ENCODE measurements at places on chromosomes 4 and X.

GRCh38 chr4:72365981-72366380 is 203.0 kb downstream of the ADAMTS3 start:
- no peak for DNase-seq

- peak; percentile 3 for DNase-seq
Measured at GRCh38 chrX:152872522-152872921, 25.3 kb upstream of the ZNF185 start.

DNA sequence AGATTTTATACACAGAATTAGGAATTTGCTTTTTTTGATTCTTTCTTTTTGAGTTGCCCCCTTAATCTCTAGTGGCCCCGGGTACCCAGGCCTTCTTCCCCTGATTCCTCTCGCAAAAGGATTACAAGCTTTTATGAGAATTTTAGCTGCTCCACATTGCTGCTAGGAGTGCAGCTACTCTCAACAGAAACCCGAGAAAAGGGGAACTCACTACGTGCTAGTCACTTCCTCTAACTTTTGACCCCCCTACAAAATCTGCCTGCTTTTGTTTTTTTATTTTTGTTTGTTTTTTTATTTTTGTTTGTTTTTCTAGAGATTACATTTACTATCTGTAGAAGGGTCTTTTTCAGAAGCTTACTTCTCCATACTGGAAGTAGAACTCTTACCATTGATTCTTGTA is 64.1 kb downstream of the ZNF81 start:
- no peak for DNase-seq

GRCh38 chr4:159062381-159062780 is 40.5 kb upstream of the RAPGEF2 start:
- no peak for DNase-seq

DNA sequence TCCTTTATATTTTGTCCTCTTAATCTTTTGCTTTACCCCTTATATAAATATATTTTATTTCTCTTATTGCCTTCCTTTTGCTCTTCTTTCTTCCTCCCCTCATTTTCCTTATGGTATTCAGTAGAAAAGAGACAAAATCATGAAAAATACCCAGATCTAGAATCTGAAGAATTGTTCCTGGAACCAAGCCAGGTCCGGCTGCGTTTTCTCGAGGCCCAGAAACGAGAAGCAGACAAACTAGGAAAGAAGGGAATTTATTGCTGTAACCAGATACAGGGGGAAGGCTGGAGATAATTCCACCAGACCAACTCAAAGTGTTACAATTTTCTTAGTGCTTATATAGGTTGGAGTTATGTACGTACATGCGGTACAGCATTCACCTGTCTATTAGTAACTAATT is 328.7 kb downstream of the GABRG1 start:
- no peak for DNase-seq

- DNase-seq, result no peak
Measured at GRCh38 chr4:146522869-146523205, 1.1 kb upstream of the SLC10A7 start.

DNA sequence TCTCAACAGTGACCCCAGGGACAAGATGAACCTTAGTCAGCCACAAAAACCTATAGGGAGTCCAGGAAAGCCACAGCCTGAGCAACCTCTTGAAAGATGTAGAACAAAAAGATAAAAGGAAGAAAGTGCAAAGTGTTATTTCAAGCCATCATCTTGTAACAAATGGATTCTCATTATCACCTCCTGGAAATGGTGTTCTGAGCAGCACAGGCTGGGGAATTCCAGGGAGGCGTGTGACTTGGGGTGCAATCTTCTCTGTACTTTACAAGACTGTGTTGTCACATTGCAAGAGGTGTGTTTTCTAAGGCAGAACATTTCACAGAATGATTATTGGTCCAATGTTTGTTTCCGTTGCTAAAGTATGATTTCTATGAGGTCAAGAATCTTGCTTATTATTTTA is 214.0 kb downstream of the DHRSX start:
- DNase-seq, result no peak

DNA sequence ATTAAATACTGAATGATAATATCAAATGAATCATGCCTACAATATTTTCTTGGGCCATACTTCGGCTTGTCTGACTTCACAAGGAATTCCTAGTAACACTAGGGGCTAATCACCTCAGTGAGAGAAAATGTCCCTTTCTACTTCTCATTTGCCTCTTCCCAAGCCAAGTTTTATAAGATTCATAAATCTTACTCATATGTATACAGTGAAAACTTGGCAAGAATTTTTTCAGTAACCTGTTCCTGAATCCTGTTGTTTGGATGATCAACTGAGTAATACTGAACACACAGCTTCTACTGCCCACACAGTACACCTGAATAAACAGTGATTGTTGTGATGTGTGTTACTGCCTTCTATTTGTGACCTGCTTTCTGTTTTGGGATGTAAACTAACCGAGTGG is 16.5 kb downstream of the TMPRSS11E start:
- no peak for DNase-seq

DNA sequence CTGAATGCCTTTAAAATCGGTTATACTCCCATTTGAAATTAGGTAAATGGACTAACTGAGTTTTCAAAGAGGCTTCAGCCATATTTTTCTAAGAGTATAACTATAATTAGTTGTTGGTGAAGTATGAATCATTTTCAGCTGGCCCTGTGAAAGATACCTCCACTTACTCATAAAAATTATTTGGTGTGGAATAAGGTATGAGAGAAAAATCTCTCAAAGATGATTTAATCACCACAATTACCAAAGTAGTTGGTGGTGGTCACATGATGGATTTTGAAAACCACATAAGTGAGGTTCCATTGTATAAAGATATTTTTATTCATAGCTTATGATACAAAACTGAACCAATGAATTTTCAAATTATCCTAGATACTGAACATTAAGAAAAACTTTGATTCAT is 9.0 kb upstream of the KLHL2 start:
- DNase-seq, result no peak

- DNase-seq, result no peak
Measured at GRCh38 chr4:165553221-165553810, 174.5 kb downstream of the CPE start.

- no peak for DNase-seq
Measured at GRCh38 chr4:43456383-43456782, 563.9 kb downstream of the GRXCR1 start.

GRCh38 chr4:35493977-35494376 is 750.3 kb downstream of the ARAP2 start:
- no peak for DNase-seq

DNA sequence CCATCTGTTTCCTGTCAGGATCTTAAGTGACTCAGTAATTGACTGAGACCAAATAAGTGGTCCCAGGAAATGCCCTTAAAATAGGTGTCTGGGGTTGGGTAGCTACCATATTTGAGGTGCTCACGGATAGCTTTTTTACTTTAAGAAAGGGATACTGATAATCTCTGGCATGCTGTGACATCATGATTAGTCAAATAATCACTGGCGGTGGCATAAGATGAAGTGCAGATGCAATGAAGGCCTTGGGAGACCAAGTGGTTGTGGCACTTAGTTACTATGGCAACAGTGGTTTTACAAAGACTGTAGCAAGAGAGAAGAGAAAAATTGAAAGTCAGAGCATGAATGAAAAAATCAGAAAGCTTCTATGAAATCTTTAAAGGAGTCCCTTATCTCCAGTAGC is 114.5 kb upstream of the SLIT2 start:
- DNase-seq, result no peak

DNA sequence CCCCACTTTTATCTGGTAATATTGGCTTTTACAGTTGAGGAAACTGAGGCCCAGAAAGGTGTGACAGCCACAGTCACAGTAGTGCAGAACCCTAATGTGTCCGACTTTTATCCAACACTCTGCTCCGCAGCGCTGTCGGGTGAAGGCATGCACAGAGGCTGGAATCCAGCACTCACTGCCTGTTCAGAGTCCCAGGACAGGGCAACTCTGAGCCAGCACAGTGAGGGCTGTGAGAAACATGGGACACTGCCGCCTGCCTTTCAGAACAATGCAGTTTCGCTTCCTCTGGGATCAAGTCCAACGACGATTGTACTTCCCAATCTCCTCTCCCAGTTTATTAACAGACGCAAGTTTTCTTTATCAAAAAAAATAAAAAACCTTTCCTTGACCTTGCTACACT is 41.9 kb upstream of the PDGFRA start:
- DNase-seq, result no peak

DNA sequence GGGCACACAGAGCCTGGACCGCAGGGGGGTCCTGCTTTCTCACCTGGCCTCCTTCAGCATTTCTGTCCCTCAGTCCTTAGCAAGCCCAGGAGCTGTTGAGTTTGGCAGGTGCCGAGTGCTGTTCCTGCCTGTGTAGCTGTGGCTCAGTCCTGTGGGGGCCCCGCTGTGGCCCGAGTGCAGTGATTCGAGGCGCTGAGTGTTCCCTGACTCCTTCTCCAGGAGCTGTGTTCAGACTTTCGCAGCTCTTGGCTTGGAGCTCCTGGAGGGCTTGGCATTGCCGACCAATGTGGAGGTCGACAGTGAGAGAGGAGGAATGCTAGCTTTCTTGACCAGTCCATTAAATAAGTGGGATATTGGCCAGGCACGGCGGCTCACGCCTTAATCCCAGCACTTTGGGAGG is 50.1 kb upstream of the MSANTD1 start:
- no peak for DNase-seq

DNA sequence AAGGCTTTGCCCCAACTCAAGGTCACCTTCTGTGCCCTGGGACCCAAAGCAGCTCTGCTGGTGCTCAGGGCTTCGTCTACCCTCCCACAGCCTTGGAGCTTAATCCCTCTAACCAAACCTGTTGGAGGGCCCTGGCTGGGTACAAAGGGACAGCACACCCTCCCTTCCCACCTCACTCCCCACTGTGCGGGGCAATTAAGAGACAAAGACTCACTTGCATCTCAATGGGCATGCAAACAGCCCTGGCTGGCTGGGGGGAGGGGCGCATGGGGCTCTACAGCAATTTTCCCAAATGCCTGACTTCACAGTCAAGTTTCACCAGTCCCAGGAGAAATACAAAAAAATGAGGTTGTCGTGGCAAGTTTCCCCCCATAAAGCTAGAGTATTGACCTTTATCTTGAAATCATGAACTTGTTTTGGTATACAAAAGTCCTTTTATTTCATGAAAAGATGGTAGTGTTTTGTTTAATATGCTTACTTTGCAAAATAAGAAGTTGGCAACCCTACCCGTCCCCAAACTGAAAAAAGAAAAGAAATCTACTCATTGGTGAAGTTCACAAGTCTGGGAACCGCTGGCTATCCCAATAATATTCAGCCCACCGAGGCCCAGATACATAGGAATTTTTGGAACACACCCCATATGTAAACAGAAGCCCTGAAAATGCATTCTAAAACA is 4.1 kb upstream of the CD99L2 start:
- DNase-seq, result no peak

DNA sequence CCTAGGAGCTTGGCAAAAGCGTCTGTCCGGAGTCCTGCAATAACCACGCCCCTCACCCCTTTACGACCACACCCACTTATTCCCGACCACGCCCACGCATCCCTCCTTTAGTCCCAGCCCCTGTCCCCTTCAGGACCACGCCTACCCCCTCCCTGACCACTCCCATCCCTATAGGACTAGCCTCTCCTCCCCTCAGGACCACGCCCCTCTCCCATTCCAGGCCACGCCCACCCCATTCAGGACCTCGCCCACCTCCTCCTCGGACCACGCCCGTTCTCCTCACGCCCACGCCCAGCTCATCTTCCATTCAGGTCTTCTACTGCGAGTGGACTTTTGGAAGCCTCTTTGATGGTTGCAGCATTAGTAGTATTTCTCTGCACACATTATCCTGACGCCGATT is 131.2 kb upstream of the STX18 start:
- no peak for DNase-seq

DNA sequence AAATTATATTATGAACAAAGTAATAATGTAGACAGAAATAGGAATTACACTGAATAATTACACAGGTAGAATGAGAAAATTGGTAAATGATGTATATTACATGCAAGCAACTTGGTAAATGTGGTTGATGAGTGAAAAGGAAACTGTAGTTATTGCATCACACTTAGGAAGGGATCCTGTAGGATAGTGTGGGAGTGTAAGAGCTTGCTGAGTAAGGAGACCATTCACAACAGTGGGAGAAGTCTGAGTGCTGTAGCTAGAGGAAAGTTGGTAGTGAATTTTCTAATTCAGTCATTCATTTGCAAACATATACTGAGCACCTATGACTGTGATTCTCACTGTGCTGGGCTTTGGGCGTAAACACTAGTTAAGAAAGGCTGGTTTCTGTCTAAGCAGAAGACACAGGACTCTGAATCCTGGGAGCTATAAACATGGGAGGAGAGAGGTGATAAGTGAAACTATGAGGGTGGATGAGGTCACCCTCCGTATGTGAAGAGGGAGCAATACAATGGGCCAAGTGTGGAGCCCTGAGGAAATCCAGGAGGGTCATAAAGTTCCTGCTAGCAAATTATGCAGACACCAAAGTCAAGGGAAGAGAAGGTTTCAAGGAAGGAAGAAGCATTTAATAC is 14.2 kb upstream of the CPE start:
- DNase-seq, result no peak

GRCh38 chrX:120769576-120770341 is 105.9 kb downstream of the CT47B1 start:
- no peak for DNase-seq

- no peak for DNase-seq
Measured at GRCh38 chr4:169236873-169237626, 33.7 kb downstream of the SH3RF1 start.

DNA sequence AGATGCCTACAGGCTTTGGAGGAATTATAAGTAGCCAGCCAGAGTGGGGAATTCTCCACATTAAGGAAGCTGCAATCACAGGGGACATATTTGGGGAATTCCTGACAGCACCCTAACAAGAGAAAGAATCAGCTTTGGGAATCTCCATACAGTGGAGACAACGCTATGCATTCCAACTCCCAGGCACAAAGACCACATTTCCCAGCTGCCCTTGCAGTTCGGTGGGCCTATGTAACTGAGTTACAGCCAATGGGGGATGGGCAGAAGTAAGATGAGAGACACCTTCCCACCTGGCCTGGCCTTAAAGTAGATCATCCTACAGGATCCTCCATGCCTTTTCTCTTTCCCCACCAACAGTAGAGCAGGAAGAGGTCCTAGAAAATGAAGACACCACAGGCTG is 43.4 kb upstream of the CCKAR start:
- no peak for DNase-seq

DNA sequence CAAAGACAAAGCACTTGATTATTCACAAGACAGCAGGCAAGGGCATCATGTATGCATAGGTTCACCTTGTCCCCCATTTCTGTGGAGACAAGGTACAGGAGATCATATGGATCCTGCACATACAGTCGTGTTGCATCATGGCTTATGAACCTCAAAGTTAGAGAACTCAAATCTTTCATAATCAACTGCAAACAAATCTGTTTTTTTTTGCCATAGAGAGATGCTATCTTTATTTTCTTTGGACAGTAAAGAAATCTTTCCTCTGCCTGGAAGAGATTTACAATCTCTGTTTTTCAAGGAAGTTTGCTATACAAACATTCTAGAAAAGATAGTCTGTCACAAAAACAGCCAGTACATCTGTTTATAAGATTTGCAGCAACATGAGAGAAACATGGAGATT is 578.8 kb downstream of the ANKRD50 start:
- no peak for DNase-seq

GRCh38 chrX:14026121-14026520 is 3.6 kb downstream of the GEMIN8 start:
- no peak for DNase-seq

- no peak for DNase-seq
Measured at GRCh38 chr4:11427121-11427996, 1.3 kb downstream of the HS3ST1 start.

- no peak for DNase-seq
Measured at GRCh38 chr4:14143892-14144291, 516.4 kb upstream of the BOD1L1 start.

- DNase-seq, result no peak
Measured at GRCh38 chrX:77527233-77528001, 80.2 kb downstream of the FGF16 start.

- DNase-seq, result no peak
Measured at GRCh38 chr4:41390661-41391060, 133.9 kb downstream of the UCHL1 start.
